ENCODE measurements at places on chromosomes 2 and 18.
A peak's percentile ranks its signal among the peaks of the same experiment; 100 is the strongest.

DNA sequence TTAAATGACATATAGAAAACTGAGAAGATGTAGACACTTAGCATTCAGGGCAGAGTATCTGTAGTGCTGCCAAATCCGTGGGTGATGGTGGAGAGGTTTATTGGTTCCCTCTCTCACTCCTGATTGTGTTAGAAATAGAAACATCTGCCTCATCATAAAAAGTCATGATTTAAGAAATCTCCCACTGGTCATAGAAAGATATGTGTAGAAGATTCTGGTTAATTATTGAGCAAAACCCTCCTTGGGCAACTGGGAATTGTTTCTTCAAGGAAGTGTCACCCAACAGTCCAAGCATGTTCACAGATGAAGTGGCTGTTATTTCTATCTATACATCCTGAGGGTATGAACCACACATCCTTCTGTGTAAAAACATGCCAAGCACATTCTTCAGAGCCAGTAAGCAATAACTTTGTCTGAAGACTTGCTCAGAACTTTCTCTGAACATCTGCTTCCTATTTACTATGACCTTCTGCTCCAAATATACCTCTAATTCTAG is 33.6 kb upstream of the CHRNA1 start:
- no peak for DNase-seq

GRCh38 chr18:54100920-54101470 is 123.5 kb downstream of the MBD2 start:
- DNase-seq: no peak

DNA sequence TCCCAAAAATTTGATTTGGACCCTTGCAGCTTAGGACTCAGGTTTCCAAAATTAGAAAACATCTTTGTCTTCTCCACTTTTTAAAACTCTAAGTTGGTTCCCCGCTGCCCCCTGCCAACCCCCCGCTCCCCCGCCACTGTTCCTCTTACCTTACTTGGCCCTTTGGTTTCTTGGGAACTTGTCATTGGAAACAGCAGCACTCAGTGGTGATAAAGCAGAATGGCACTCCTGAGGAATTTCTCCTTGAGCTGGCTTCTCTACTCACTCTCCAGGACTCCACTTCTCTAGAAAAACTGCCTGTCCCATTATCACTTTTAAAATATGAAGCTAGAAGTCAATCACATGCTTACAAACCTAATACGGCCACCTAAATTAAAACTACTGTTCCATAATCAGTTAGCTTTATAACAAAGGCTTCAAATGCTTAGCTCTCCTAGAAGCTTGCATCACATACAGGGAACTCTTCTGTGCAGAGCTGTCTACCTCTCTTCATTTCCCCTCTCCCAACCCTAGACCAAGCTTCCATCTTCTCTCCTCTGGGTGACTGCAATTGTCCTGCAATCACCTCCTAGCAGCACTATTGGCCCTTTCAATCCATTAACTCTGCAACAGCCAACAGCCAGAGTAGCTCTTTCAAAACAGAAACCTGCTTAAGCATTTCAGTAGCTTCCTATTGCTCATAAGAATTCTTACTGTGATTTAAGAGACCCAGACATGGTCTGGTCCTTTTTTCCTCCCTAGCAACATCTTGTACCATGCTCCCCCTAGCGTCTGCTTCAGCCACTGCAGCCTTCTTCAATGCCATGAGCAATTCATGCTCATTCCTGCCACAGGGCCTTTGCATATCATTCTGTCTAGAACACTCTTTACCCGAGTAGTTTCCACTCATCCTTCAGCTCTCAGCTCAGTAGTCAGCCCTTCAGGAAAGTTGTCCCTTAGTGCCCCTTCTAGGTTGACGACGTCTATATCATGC is 15.2 kb upstream of the PLEKHM3 start:
- peak; percentile 61 for DNase-seq

DNA sequence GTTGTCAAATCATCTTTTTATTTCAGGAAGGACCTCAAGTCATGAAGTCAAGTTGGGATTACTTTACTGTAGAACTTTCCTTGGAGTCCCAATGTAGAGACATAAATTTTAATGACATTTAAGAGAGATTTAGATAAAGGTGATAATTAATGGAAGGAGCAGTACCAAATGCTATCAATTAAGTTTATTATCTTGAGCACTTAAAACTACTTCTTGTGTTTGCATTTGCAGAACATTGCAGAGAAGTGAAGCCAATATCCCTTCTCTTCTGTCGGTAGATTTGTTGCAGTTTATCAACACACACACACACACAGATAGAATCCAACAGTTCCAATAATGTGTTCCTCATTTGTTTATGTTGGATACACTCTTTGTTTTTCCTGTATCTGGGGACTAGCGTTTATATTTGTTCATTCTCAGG is 570.7 kb downstream of the EPHA4 start:
- DNase-seq: no peak

DNA sequence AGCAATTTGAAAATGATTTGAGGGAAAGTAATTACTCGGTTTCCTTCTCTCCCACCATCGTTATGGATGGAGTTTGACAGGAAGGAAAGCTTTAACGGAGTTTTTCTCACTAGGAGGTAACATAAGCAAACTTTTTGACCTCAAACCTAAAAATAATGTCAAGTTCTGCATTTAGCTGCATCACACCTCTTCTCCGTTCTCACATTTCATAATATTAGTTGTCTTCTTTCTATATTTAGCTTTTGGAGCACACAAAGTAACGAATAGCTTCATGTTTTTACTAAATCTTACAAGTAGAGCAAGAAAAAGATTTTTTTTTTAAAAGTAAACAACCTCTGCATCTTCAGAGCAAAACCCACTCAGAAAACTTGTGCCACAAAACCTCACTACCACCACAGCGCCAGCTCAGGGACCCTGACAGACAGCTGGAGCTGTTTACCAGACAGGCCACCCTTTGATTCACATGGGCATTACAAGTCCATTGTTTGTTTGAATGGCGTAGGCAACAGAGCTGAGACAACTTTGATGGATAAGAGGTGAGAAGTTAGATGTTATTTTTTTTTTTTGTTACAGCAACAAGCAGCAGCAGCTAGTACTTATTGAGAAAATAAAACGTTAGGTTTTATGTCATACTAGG is 21.9 kb upstream of the ICOS start:
- DNase-seq: peak; percentile 27

GRCh38 chr2:216260629-216261028 is 111.7 kb downstream of the MARCHF4 start:
- DNase-seq: no peak

- no peak for DNase-seq
Measured at GRCh38 chr2:141814150-141814549, 316.7 kb downstream of the LRP1B start.

GRCh38 chr2:10406016-10406415 is 42.1 kb downstream of the ODC1 start:
- no peak for DNase-seq
